ENCODE measurements at places on chromosomes 1 and 21.

DNA sequence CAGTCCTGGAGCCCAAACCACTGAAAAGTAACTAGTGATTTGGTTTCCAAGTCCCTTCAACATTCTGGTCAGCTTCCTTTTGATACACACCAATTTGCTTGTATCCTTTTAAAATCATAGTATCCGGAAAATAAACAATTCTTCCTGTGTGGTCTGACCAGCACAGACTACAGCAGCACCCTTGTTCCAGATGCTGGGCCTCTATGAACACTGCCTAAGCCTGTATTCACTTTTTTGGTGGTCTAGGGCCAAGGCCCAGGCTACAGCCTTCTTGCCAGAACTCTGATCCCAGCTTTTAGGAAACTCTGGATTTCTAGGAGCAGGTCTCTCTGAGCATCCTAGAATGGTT lies 801 bp upstream of the DDAH1 start:
- DNase-seq, result no peak

- DNase-seq, result no peak
These were observed 472 bp downstream of the DTL start for GRCh38 chr1:212035835-212036605.

DNA sequence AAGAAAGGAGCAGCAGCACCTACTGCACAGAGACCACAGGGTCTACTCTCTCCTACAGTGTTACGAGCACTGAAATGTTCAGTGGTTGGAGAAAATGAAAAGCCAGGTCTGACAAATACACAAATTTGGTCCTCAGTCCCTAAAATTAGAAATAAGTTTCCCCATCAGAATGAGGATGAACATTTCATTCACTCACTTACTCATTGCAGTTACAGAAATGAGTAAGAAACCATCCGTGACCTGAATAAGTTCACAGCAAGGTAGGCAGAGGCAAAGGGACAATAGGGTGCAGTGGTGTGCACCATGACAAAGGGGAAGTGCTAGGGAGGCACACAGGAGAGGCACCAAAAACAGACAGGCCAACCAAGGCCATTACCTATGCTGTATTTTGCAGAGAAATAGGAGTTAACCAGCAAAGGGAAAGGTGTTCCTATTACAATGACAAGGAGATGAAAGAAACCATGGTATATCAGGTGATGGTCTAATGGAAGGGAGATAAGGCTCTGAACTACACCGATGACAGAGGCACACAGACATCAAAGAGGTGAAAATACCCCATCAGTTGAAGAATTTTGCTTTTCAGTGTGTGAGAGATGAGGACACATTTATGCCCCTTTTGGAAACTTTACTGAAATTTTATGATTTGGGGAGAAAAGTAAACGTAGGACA lies 29.4 kb downstream of the VAV3 start:
- no peak for DNase-seq

GRCh38 chr1:92876351-92876750 lies 44.5 kb downstream of the RPL5 start:
- no peak for DNase-seq

GRCh38 chr1:231411036-231411531 lies 11.0 kb downstream of the EGLN1 start:
- no peak for DNase-seq
